ENCODE measurements at places on chromosomes 1 and 21.

DNA sequence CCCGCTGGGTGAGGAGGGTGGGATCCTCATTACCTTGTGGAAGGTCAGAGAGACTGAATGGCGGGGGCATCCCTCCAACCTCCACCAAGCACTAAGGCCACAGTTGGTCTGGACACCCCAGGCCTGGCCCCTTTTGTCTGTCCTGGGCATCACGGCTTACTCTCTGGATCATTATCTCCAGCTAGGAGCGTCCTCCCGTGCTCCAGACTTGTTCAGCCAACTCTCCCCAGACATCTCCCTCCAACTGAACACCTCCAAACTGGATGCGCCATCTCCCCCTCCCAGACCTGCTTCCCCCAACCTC lies 7.3 kb upstream of the GJB5 start:
- DNase-seq: no peak

GRCh38 chr1:44628962-44629756 lies 45.1 kb downstream of the TMEM53 start:
- no peak for DNase-seq

- DNase-seq: no peak
These were observed 10.8 kb downstream of the CTTNBP2NL start for GRCh38 chr1:112406771-112407170.

GRCh38 chr1:215081661-215082531 lies 641 bp upstream of the KCNK2 start:
- DNase-seq: peak; percentile 44

GRCh38 chr1:207806531-207807325 lies 54.9 kb downstream of the CD46 start:
- DNase-seq: no peak

- DNase-seq: no peak
These were observed 157.3 kb downstream of the NTMT2 start for GRCh38 chr1:170303034-170303433.
